ENCODE measurements at places on chromosomes 12 and 14.

- no peak for DNase-seq
Measured at GRCh38 chr12:57456145-57456700, 1.1 kb downstream of the INHBE start.

- no peak for DNase-seq
Measured at GRCh38 chr14:33996462-33996861, 45.6 kb upstream of the EGLN3 start.

DNA sequence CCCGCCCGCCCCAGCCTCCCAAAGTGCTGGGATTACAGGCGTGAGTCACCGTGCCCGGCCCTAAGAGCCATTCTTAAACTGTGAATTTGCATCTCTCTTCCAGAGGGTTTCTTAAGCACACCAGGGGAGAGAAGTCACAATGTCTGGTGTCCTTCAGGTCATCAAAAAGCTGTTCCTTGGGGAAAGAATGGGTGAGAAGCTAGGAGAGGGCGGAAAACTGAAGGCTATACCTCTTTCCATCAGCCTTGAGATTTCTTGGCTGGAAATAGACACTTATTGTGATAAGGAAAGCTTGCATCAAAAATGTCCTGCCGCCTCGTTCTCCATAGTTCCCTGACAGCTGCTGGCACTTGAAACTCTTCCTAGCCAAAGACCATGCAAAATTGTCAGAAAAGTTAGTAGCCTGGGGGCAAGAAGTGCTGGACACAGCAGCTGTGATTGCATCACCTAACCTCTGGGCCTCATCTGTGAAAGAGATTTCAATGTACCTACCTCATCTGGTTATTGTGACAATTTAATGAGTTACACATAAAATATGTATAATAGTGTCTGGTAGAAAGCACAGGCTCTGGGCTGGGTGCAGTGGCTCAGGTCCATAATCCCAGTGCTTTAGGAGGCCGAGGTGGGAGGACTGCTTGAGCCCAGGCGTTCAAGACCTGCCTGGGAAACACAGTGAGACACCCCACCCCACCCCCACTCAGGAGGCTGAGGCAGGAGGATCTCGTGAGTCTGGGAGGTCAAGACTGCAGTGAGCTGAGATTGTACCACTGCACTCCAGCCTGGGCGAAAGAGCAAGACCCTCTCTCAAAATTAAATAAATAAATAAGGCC, 9.7 kb upstream of the UBC start:
- no peak for DNase-seq

DNA sequence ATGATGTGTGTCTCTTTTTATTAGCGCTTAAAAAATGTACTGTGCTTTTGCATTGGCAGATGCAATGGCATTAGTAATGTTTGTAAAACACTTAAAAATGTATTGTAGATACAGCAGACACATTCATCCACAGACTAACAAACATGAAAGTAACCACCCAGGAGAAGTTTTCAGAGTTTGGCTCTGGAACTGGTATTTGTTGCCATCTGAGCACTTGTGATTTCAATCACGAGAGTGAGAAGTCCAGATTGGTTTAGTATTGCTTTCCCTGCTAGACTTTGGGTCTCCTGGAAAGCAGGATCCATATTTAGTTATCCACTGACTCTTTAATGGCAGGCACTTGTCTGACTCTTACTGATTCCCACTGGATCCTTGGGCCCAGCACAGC, 13.2 kb downstream of the RASSF8 start:
- DNase-seq = no peak

- DNase-seq = no peak
Measured at GRCh38 chr12:131616043-131616700, 94.7 kb upstream of the SFSWAP start.

- DNase-seq = no peak
Measured at GRCh38 chr14:23645812-23646647, 9.9 kb downstream of the DHRS2 start.

- no peak for DNase-seq
Measured at GRCh38 chr12:84561351-84561750, 351.2 kb downstream of the SLC6A15 start.

GRCh38 chr12:121314431-121314830, 17.9 kb upstream of the CAMKK2 start:
- no peak for DNase-seq

DNA sequence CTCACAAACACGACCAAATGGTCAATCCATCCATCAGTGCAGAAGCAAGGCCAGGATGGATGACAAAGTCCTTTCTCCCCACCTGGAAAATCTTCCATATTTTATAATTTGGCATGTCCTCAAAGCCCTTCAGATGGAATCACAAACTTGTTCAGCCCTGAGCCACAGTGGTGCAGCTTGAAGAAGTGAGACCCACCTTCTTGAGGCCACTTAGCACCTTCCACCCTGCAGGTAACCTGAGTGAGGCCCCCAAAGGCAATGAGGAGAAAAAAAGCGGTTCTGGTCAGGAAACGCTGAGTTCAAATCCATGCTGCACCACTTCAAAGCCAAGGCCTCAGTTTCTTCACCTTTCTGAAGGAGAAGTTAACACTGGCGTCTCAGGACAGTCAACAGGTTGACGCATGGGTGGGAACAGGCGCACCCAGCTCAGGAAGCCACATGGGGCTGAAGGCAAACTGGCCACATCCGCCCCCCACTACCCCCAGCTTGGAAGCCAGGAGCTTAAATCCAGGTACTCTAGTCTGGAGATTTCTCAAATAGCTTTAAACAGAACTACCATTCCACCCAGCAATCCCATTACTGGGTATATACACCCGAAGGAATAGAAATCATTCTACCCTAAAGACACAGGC, 320.4 kb downstream of the BCL11B start:
- DNase-seq = no peak

- no peak for DNase-seq
Measured at GRCh38 chr14:24459331-24459730, 16.8 kb upstream of the SDR39U1 start.

- no peak for DNase-seq
Measured at GRCh38 chr12:48125985-48126384, 6.8 kb downstream of the PFKM start.

DNA sequence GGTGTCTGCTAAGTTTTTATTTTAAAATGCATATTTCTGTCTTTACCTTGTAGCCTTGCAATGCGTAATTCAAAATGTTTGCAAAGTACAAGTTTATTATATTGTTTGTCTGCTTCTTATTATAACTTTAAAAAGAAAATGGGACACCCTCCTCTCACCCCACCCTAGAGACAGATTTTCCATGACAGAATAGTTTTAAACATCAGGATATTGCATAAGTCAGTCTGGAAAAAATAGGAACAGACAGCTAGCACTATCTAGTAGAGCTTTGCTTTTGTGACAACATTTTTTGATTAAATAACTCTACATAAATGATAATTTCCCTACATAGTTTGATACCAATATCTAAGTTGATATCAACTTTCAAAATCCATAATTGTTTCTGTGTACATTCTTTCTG, 71.3 kb downstream of the PDE3A start:
- DNase-seq = no peak

GRCh38 chr12:56061982-56062381, 18.0 kb upstream of the ERBB3 start:
- DNase-seq = no peak

Data from stimulated activated CD4-positive, alpha-beta T cell treated with anti-CD3 and anti-CD28 coated beads, Interleukin-4, amount 100 ng/mL, for 48 hours (primary cell).